ENCODE measurements at places on chromosomes 11 and 22. TPM values are rescaled to one million over a fixed set of nuclear protein-coding genes. Genes with fewer than 3 reads are reported as not detected.

BRMS1 gene
- 11.2 TPM for total RNA-seq

UBQLNL gene
- 0.23 TPM for total RNA-seq

APOC3 gene
- 11,492 TPM for total RNA-seq

C1QTNF5 gene
- total RNA-seq, result 4.7 TPM

ELMOD1 gene
- total RNA-seq, result 1.3 TPM

DYNC2H1 gene
- 1.6 TPM for total RNA-seq

OR5T1 gene
- total RNA-seq, result not detected

MS4A15 gene
- total RNA-seq, result not detected

MAJIN gene
- not detected for total RNA-seq

LRRC75B gene
- total RNA-seq, result 37.7 TPM

- DNase-seq, result no peak
Measured at GRCh38 chr22:47064416-47064815, 302.0 kb downstream of the TBC1D22A start.

GRCh38 chr11:130070846-130071200 is 1.1 kb downstream of the APLP2 start:
- no peak for DNase-seq

DNA sequence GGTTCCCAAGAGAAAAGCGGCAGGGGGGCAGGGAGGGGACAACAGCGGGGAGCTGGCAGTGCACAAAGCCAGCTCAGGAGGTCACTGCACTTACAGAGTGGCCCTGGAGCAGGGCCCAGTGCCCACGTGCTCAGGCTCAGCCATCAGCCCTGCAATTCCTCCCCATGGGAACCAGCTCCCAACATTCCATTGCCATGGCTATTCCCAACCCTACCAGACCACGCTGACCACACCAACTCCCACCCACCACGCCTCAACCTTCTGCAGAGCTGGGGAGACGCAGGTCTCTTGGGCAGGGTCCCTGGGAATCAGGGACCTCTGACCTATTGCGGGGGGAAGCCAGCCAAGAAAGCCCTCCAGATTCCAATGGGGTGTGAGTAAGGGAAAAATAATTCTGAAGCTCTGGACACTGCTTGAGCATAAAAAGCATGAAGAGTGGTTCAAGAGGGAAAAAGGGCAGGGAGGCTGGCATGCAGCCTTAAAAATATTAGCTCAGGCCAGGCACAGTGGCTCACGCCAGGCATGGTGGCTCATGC is 38.3 kb upstream of the TFIP11 start:
- peak; percentile 94 for DNase-seq

- DNase-seq, result no peak
Measured at GRCh38 chr11:27528712-27529111, 22.1 kb upstream of the LIN7C start.

GRCh38 chr11:85027346-85027745 is 599.8 kb downstream of the DLG2 start:
- no peak for DNase-seq

GRCh38 chr11:19433791-19434190 is 193.0 kb upstream of the E2F8 start:
- no peak for DNase-seq

- DNase-seq, result no peak
Measured at GRCh38 chr11:114136686-114137640, 77.5 kb downstream of the ZBTB16 start.

DNA sequence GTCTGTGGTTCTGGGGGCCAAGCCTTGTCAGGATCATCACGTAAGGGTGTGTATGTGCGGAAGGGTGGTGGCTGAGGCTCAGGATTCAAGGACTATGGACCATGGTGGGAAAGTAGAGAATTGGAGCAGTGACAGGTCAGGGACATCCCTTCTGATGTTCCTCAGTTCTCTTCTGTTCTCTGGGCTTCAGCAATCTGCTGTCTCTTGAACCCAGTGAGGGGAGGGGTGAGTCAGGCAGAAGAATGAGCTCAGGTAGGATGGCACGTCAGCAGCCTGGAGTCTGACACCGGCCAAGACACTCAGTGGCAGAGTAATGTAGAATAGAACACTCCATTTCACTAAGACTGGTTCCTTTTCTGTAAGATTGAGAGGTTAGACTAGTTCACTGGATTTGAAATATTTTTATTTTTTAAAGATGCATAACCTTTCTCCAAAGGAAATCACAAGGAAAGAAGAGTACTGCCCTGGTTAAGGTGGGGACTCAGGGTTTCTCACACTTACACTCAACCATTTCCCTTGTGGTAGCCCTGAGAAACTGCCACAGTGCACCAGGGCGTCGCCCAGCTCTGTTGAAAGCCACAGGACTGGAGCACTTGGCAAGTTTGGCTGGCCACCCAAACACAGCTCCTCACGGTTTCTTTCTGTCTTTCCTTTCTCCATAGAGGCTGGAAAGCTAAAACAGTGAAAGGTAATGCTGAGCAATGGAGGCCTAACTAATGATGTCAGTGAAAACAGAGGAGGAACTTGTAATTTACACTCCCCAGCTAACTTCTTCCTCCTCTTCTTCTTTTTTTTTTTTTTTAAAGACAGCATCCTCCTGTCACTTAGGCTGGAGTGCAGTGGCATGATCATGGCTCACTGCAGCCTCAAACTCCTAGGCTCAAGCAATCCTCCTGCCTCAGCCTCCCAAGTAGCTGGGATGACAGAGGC is 23.1 kb upstream of the MICAL2 start:
- no peak for DNase-seq

DNA sequence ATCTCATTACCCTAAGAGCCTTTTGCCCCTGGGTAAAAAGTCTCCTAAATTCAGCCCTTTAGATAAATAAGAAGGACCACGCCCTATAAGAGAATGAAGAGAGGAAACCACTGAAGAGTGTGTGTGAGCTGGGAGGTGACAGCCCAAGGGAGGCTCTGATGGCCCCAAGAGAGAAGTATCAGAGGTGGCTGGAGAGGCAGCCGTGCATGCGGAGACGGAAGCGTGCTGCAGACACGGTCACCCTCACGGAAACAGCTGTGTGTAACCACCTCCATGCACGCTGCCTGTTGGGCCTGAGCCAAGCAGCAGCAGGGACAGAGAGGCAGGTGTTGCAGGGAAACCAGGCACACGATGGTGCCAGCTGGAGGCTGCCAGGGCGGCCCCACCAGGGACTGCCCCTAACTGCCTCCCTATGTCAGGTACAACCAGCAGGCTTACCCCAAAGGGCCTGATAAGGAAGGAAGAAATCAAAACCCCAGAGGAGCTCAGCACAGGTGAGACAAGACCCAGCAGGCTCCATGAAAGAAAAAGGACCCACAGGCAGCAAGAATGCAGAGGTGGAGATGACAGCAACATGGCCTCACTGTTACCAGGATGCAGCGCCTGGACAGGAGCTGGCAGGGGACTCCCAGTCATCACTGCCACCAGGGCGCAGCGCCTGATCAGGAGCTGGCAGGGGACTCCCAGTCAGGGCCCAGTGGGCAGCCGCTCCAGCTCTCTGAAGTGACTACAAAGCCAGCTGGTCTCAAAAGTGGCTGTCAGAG is 7.8 kb downstream of the LARGE2 start:
- peak; percentile 44 for DNase-seq

GRCh38 chr22:23086787-23087186 is 16.5 kb downstream of the GNAZ start:
- DNase-seq, result no peak

- DNase-seq, result no peak
Measured at GRCh38 chr11:78833237-78833636, 258.6 kb upstream of the NARS2 start.

- DNase-seq, result no peak
Measured at GRCh38 chr11:113397821-113398220, 10.2 kb downstream of the ANKK1 start.

- DNase-seq, result no peak
Measured at GRCh38 chr11:29495676-29496075, 521.2 kb downstream of the KCNA4 start.

- DNase-seq, result peak; percentile 89
Measured at GRCh38 chr11:62546244-62546928, at the start of gene AHNAK. Gene AHNAK, minus strand, starts transcription at chr11:62546806. Its CDS starts 10,708 bp downstream, at chr11:62536098.

DNA sequence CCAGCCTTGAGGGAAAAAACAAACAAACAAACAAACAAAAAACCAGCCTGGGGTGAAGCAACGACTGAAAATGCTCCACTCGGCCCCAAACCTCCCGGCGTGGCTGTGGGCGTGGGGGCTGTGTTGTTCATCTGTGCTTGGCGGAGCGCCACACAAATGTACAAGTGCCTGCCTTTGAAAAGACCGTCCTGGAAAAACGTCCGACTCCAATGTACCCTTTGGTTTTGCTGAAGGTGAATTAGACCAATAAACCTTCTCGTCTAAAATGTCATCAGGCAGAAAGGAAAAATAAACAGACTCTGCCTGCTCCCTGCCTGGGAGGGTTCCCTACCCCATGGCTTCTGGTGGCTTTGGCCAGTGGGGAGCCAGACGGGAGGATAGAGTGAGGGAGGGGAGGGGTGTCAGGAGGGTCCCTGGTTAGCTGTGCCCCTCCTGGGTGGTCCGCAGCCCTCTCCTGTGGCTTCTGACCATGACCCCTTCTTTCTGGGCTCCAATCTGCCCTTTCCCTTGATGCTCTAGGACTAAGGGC is 93.9 kb downstream of the TRMU start:
- no peak for DNase-seq

- no peak for DNase-seq
Measured at GRCh38 chr11:15146271-15147003, 31.7 kb downstream of the INSC start.

DNA sequence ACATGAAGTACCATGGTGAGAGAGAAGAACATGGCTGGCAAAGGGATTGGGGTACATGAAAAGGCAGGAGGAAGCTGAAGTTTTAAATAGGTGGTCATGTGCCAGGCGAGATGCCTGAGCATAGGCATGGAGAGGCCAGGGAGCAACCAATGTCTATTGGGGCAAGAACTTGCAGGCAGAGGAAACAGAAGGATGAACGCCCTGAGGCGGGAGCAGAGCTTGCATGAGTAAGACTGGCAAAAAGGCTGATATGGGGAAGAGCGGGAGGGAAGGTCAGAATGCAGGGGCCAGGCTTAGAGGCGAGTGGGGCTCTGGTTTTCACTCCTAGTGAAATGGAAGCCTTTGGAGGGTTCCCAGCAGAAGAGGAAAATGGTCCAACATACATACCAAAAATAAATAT is 52.5 kb upstream of the VSTM5 start:
- DNase-seq, result no peak

DNA sequence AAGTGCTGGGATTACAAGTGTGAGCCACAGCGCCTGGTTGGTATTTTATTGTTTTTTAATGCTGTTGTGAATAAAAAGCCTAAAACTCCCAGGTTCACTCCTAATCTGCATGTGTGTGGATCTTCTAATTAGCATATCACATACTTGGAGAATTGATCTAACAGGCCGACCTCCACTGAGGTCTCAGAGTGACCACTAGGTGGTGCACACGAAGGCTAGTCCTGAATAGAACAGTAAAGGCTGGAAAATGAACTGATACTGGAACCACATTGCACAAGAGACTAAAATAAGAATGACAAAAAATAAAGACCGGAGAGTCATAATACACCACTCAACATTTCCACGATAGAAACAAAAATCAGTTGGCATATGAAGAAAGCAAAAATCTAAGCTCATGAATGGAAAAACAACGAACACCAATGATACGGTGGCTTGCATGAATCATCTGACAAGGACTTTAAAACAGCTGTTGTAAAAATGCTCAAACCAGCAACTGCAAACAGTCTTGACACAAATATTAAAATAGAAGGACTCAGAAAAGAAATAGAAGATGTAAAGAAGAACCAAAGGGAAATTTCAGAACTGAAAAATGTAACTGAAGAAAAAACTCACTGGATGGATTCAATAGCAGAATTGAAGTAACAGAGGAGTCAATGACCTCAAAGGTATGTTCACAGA is 19.2 kb downstream of the PIM3 start:
- peak; percentile 49 for DNase-seq

GRCh38 chr22:43504666-43505261 is 93.0 kb downstream of the MPPED1 start:
- no peak for DNase-seq

DNA sequence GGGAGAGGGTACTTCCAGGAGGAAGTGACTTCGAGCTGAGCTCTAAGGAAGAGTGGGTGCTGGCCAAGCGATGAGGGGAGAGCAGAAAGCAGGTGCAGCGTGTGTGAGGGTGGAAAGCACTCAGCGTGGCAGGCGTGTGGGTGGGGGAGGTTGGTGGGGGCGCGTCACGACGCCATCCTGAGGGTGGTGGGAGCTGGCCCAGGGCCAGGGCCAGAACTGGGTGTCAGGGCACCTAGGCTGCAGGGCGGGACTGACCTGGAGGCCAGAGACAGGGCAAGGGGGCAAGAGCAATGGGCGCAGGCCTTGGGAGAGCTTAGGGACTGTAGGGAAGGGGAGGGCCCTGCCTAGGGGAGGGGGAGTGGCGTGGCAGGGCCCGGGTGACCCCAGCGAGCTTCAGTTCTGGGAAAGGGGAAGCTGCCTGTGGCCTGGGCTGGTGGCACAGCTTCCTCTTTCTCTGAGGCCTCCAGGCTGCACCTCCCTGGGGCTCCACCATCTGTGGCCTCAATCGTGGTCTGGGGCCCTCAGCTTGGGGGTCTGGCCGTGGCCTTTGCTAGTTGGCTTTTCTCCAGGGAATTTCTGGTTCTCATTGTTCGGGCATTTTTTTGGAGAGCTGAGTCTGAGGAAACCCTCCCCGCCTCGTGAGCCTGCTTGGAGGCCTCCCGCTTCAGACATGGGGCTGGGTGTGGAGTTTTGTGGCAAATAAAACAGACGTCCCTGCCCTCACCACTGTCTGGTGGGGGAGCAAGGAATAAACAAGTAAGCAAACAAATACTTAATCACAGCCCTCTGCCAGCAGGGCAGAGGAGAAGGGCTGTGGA is 8.9 kb downstream of the RELT start:
- DNase-seq, result no peak

DNA sequence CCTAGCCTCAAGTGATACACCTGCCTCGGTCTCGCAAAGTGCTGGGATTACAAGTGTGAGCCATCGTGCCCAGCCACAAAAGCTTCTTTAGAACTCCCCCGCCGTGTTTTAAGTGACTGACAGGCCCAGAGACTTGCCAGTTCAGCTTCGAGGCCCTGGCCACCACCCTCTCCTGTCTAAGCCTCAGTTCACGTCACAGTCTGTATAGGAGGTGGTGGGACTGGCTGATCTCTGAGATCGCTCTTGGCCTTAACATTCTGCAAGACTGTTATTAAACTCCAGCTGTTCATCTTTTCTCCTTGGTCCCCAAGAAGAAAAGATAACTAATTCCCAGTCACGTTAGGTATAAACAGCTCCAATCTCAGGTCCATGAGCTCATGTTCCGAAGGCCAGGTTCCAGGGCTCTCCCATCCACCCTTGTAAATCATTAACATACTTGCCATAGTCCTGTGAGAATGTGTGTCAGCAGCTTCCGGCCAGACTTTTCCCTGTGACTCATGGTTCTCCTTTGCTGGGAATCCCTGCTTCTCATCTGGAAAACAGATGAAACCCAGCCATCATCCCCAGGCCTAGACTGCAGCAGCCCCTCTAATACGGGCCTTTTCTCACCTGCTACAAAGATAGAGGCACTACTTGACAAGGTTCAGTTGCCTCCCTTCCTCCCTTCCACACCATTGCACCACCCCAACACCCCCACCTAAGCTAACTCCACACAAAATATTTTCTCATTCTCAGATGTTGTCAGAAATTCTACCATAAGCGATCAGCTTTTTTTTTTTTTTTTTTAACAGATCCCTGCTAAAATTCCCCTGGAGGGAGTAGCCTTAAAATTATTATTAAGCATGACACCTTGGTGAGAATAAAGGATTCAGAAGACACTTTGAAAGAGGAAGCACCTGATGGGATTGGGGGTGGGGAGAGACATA is 5.6 kb upstream of the KIAA0930 start:
- peak; percentile 89 for DNase-seq

- no peak for DNase-seq
Measured at GRCh38 chr11:88012456-88012855, 162.8 kb downstream of the RAB38 start.

GRCh38 chr11:16015741-16016467 is 340.4 kb downstream of the SOX6 start:
- DNase-seq, result no peak

GRCh38 chr22:27215871-27216270 is 558.5 kb downstream of the MIAT start:
- no peak for DNase-seq
